Fibroblast of skin of left biceps (primary cell): ENCODE measurements at places on chromosomes 16 and 17.

- no peak for DNase-seq
These were observed 534.4 kb upstream of the CDH5 start for GRCh38 chr16:65831903-65832666.

DNA sequence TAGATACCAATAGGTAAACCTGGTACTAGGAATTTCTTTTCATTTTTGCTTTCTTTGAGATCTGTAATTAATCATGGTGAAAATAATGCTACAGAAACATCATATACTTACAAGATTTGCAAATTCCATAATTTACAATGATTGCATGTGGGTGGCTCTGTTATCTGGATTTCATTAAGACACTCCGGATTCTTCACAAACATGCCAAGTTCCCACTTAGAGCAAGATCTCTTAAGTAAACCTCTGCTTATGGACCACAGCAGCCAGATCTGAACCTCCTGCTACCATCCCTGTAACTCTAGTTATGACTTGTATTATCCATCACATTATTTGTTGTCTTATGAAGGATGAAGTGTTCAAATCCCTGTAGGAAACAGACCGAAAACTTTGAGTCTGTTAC is 424.7 kb downstream of the CDH13 start:
- no peak for DNase-seq

DNA sequence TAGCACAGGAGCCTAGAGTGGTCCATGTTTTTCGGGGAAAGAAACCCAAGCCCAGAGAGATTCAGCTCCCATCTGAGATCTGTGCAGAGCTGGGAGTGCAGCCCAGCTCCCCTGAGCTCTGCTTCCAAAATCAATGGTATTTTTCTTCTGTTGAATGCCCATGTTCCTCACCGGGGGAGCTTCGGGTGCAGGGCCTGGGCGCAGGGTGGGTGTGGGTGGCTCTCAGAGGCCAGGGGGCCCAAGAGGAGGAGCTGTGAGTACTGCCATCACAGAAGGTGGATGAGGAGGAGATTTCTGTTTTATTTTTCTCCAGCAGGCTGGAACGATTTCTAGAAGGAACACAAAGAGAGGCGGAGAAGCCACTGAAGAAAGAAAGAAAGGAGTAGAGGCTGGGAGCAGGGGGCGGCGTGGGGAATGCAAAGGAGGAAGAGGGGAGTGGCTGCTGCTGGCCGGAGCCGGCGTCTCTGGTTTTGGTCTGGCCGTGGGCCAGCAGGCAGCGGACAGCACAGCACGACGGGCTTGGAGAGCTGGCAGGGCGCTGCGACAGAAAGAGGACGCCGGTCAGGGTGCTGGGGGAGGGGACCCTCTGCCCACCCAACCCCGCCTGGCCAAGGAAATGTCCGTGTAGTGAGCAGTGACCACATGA is 76.2 kb upstream of the KSR1 start:
- no peak for DNase-seq

DNA sequence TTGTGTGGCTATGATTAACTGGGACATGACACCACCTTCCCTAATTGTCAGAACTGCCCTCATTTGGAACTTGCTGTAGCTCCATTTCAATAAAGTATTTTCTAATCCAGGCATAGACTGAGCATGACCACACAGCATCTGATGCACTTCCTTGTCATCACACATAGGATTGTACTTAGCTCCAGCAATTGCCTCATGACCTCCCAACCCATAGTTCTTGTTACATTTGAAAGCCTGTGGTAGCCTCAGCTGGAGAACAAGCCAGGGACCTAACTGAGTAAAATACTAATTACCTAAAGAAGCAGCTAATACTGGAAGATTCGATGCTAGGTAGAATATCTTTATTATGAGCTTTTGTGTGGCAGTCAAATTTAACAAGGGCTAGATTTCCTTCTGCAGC is 187.3 kb upstream of the KIF2B start:
- no peak for DNase-seq

GRCh38 chr16:19929062-19929511 is 44.4 kb upstream of the GPRC5B start:
- no peak for DNase-seq

- DNase-seq, result peak; percentile 5
These were observed 36.6 kb upstream of the EMP2 start for GRCh38 chr16:10616756-10617640.

GRCh38 chr16:48292452-48292851 is 45.1 kb upstream of the ABCC11 start:
- DNase-seq, result no peak

DNA sequence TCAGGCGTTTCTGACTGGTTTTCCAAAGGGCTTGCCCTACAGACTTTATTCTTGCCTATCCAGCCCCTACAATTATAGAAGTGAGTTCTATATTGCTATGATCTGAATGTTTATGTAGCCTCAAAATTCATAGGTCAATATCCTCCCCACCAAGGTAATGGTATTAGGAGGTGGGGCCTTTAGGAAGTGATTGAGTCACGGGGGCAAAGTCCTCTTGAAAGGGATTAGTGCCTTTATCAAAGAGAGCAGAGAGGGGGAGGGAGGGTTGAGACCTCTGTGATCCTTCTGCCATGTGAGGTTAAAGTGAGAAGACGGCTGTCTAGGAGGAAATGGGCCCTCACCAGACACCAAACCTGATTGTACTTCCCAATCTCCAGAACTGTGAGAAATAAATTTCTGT is 931 bp upstream of the CPHXL start:
- DNase-seq, result no peak

GRCh38 chr16:80984124-80984892 is 22.4 kb downstream of the CMC2 start:
- DNase-seq, result no peak

- DNase-seq, result peak; percentile 25
These were observed 759.0 kb upstream of the SOX9 start for GRCh38 chr17:71361656-71362450.

GRCh38 chr16:23706439-23706838 is 6.6 kb downstream of the ERN2 start:
- DNase-seq, result no peak

- no peak for DNase-seq
These were observed 2.3 kb upstream of the HERPUD1 start for GRCh38 chr16:56929639-56930038.

GRCh38 chr16:85789773-85790172 is 9.6 kb downstream of the EMC8 start:
- no peak for DNase-seq

DNA sequence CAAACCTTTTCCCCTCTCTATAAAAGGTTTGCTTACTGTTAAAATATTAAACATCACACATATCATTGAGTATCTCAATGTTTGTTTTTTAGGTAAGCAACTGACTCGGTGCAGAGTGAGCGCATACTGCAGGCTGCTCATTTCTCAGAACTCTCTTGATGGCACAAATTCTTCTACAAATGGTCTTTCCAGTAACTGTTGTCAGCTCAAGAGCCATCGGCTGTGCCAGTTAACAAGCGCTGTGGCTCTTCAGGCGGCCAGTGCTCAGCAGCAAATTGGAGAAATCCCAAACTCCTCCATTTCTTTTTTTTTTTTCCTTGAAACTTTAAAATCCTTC is 8.6 kb downstream of the ABCA3 start:
- no peak for DNase-seq

- DNase-seq, result peak; percentile 77
These were observed 72.7 kb downstream of the ABCC1 start for GRCh38 chr16:16021988-16022682.

DNA sequence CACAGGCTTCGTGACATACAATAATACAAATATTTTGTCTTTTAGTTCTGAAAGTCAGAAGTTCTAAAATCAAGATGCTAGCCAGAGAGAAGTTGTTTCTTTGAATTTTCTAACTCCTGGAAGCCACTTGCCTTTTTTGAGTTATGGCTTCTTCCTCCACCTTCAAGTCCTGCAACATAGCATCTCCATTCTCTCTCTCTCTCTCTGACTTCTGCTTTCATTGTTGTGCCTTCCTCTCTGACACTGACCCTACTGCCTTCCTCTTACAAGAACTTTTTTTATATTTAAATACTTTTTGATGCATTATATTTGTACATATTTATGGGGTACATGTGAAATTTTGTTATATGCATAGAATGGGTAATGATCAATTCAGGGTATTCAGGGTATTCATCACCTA is 205.9 kb downstream of the MAP2K6 start:
- DNase-seq, result no peak

DNA sequence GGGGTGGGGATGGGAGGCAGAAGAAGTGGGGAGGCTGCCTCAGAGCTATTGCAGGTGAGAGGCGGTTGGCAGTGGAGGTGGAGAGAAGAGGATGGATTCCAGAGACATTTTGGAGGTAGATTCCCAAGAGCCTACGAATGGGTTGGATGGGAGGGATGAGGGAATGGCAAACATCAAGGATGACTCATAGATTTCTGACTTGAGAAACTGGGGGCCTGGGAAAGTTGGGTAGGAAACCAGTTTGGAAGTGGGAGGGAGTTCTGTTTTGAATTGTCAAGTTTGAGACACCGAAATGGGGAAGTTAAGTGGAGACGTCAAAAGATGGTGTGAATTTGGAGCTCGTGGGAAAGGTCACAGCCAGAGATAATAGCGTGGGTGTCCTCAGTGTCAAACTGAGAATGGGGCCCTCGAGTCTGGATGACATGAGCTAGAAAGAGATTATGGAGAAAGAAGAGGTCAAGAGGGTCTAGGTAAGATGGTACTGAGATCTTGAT is 6.2 kb upstream of the CYLD start:
- no peak for DNase-seq

DNA sequence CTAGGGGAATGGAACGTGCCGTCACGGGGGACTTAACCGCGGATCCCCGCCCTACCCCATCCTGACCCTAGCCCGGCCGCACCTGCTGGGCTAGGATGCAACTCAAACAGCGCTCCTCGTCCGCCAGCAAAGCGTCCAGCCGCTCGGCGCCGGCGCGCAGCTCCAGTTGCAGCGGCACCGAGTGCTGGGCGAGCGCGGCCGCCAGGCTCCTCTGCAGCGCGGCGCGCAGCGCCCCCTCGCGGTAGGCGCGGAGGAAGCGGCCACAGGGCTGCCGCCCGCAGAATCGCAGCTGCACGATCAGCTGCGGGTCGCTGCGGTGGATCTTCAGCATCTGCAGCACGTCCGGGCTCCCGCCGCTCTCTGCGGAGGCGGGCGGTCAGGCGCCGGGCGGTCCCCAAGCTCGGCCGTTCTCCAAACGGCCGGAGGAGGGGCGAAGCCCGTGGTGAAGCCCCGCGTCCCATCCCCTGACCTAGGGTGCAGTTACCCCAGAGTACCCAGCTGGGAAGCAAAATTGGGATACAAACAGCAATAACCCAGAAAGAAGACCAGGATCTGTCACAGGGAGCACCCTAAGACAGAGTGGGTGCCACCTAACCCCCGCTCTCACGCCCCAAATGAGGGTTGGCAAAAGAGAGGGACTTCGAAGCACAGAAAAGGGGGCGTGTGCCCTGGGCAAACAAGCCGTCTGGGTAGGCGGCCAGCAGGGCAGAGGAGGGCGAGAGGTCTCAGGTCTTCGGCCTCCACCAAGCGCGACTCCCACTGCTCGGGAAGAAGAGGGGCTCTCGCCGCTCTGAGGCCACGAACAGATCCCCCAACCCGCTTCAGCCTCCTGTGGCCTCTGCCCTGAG is 4.2 kb downstream of the TRADD start:
- DNase-seq, result no peak

GRCh38 chr16:35792516-35793285 is 2333.3 kb downstream of the TP53TG3F start:
- no peak for DNase-seq

GRCh38 chr16:10265770-10266615 is 83.8 kb upstream of the GRIN2A start:
- no peak for DNase-seq

GRCh38 chr17:76934561-76935320 is 66.5 kb downstream of the MGAT5B start:
- DNase-seq, result no peak

DNA sequence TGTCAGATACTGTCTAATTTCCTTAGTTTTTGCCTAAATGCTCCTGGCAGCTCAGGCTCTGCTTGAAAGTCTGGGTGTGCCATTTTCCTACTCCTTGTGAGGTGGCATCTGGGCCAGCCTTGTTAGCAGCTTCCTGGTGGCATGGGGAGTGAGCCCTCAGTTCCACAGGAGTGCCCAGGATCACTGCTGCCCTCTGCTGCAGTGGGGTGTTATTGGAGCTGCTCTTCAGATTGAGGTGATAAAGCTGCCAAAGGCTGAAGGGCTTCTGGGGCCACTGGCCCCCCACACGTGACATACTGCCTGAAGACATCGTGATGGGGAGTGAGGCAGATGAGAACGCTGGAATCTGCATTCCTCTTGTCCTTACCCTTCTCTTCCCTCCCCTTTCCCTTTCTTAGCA is 27.4 kb downstream of the CEP95 start:
- DNase-seq, result no peak

GRCh38 chr17:64192589-64192988 is 62.6 kb upstream of the ERN1 start:
- no peak for DNase-seq

DNA sequence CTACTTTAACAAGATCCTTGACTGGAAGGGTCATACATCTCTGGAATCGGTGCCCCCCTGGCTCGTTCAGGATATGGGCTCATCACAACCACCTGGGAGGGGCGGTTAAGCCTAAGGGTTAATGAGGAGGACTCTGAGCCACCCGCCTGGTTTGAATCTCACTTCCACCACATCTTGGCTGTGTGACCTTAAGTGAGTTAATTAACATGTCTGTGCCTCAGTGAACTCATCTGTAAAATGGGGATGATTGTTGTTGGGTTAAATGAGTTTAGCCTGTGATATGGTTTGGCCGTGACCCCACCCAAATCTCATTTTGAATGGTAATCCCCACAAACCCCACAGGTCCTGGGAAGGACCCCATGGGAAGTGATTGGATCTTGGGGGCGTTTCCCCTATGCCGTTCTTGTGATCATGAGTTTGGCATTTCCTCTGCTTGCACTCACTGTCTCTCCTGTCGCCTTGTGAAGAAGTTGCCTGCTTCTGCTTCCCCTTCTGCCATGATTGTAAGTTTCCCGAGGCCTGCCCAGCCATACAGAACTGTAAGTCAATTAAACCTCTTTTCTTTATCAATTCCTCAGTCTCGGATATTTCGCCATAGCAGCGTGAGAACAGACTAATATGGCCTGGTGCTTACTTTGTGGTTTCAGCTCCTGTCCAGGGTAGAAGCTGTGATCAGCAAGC is 214.0 kb upstream of the CIBAR2 start:
- DNase-seq, result no peak

- DNase-seq, result no peak
These were observed 42.6 kb upstream of the RPL38 start for GRCh38 chr17:74160656-74161502.

DNA sequence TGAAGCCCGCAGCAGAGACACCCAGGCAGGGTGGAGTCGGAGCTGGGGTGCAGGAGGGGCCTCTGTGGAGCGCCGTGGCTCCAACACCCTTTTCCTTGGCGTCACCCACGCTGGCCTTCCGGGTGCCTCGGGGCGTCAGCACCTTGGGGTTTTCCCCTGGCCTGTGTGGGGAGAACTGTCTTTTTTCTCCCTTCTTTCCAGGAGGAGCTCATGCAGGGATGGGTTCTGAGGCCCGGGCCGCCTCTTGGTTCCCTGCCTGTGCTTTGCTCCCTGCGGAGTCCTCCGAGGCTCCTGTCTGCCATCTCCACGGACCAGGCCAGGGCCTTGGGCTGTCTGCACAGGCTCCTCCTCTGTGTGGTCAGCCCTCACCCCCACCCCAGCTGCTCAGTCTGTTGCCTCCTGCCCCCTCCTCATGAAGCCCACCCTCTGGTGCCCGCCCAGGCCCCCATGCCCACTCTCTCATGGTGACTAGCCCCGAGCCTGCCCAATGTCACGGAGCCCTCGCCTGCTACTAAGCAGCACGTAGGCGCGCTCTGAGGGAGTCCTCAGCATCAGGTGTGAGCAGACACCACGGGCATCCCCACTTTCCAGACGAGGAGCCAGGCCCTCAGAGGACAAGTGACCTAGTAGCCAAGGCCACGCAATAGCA is 5.0 kb downstream of the KATNB1 start:
- no peak for DNase-seq

GRCh38 chr16:12609937-12610699 is 193.6 kb downstream of the CPPED1 start:
- DNase-seq, result no peak
